ENCODE measurements at places on chromosomes 6 and 20.

- no peak for DNase-seq
These were observed 16.9 kb upstream of the SLC22A2 start for GRCh38 chr6:160275511-160276003.

- DNase-seq: no peak
These were observed 66.9 kb downstream of the STX11 start for GRCh38 chr6:144217264-144217663.

- no peak for DNase-seq
These were observed 28.3 kb upstream of the CTAGE9 start for GRCh38 chr6:131739136-131739535.

DNA sequence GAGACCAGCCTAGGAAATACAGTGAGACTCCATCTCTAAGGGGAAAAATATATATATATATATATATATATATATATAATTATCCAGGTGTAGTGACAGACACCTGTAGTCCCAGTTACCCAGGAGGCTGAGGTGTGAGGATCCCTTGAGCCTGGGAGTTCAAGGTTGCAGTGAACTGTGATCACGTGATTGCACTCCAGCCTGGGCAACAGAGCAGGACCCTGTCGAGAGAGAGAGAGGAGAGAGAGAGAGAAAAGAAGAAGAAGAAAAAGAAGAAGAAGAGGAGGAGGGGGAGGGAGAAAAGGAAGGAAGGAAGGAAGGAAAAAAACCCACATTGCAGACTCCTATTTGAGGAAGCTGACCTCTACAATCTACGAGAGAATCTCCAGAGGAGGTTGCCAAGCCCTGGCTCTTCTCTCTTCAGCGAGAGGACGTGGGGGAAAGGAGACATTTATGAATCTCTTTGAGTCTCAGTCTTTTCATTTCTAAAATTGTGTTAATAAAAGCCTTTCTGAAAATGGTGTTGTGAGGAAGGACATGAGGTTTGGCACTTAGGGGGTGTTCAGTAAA lies 49.7 kb downstream of the COL11A2 start:
- no peak for DNase-seq

GRCh38 chr20:32792316-32792715 lies 27.4 kb upstream of the MAPRE1 start:
- DNase-seq: no peak

DNA sequence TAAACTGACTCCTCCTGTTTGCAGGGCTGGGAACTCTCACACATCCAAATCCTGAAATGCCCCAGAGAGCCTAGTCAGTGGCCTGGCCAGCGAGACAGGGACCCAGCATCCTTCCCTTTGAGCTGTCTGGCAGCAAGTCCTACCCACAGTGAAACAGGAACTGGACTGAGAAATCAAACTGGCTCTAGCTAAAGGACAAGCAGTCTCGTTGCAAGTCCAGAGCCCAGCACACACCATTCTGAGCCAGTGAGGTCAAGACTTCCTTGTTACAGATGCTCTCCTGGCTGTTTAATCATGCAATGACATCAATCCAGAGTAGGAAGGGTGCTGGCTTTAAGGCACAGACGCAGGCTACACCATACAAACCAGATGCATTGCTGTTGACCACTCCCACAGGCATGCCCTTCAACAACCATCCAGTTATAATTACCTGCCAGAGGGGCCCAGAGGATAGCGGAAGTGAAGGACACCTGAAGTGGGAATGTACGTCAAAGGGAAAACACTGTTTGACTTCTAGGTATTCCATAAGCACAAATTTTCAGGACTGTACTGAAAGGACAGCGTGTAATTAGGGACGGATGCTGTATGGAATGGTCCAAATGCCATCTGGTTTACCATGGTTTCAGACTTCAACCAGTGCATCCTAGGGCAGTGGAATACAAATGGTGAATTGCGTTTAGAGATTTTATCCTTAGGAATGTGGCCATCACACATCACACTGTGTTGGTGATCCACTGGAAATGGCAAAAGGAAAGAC lies 114.4 kb downstream of the SLC23A2 start:
- no peak for DNase-seq

GRCh38 chr6:113442040-113442439 lies 415.1 kb upstream of the MARCKS start:
- no peak for DNase-seq

DNA sequence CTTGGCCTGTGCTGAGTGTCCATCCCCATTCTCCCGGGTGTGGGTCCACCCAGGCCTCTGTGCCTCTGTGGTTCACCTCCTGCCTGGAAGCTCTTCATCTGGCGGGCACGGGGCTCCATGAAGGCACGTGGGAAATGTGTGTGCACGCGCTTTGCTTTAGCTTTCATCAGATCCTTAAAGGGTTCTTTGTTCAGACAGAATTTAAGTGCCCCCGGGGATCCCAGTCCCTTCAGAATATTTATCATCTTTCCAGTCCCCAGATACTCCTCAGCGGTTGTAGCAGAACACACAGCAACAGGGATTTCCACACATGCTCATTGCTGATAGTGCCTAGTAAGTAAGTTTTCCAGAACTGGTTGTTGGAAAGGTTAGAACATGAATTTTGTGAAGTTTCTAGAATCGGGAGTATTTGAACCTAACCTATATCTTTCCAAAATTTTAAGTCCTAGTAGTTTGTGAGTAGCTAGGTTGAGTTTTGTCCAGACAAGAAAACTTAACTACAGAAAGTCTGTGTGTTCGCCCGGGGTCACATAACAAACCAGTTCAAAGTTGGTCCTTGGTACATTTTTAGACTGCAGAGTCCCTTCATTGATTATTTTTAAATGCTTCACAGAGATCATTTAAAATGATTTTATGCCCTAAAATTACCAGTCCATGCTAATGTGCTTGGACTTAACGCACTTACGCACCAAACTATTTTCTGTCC lies 67.7 kb downstream of the RPP40 start:
- no peak for DNase-seq

DNA sequence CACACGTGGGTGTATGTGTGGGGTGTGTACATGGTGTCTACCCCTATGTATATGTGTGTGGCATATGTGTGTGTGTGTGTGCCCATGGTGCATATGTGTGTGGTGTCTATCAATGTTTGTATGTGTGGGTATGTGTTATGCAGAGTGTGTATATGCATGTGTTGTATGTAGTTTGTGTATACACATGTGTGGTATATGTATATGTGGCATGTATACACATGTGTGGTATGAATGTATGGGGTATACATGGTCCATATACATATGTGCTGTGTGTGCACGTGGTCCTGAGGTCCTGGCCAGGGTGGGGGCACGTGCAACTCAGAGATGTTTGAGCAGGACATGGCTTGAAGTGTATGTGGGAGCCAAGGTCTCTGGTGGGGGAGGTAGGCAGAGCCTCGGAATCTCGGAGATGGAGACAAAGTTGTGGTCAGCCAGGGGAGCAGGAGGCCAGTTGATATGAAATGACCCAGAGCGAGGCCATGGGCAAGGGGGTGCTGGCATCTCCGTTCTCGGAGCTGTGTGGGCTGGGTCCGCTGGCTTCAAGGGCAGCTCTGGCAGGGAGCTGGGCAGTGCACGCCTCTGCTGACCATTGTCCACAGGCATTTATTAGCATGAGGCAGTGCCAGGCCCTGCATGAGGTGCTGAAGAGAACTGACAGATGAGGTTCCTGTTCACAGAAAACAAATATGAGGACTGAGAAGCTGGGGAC lies 276.2 kb upstream of the CHD6 start:
- no peak for DNase-seq

Data from thymus (tissue), 14 donors.